Stimulated activated CD8-positive, alpha-beta memory T cell treated with anti-CD3 and anti-CD28 coated beads, Interleukin-4, amount 100 ng/mL, for 1 hour (primary cell): ENCODE measurements at places on chromosomes 4 and X.

- no peak for DNase-seq
Observed at GRCh38 chr4:8871417-8872401, at the start of gene HMX1. HMX1 (minus strand) TSS chr4:8871839; CDS start chr4:8871614, 225 bp downstream.

DNA sequence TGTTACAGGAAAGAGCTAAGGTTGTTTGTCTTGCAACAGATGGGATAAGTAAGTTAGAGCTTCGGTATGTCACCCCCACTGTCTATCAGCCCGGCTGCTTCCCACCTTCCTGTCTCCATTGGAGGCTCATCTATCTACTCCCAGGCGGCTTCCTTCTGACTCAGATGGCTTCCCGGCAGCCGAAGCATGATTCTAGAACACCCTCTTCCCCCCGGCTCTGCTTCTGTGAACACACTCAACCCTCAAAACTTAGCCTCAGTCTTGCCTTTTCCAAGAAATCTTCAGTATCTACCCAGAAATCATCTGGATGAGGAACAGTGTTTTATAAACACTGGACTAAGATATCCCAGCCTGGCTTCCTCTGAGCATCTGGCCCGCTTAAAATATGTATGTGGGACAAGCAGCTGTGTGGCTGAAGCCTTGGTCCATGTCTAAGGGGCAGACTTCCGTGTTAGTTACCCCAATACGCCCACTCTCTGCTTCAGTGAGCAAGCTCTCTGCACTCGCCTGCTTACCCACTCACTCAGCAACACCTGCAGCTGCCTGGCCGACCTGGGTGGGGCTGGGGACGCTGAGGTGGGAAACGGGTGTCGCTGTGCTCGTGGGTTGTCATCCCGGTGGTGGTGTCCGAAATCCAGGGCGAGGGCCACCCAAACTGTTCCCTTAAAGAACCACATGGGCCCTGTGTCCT, 12.0 kb upstream of the SLC2A9 start:
- DNase-seq: no peak

- DNase-seq: no peak
Observed at GRCh38 chr4:55725057-55725456, 89.0 kb upstream of the NMU start.

DNA sequence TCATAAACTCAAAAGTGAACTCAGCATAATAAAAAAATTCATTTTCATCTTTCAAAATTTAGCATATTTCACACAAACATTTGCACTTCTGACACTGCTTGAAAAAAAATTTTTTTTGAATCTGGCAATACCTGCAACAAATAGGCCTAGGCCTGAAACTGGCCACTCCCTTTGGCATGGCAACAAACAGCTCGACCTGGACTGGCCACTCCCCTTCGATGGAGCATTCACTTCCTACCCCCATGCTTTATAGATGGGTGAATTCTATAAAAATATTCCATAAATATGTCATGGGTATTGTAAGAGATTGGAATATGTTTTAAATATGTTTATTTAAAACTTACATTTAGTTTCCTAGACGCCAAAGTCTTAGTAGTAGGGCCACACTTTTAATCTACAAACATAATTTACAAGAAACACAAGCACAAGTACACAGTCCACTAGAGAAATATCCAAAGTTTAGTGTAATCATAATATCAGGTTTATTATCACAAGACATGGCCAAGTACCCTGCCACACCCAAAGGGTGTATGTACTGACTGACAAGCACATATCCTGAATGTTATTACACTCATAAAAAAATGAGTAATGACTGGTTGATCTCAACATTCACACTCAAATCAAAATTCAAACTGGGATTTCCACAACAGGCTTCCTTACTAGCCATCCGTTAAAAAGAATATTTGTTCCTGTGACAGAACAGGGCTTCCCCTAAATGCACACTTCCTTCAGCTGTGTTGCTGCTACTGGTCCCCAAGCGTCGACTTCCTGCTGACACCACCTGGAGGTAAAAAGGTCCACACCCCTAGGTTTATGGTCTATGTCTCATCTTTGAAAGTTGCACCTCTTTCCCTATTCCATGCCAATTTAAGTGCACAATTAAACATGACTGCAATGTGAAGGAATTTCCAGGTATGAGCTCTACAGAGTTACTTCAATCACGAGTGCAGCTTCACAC, 271.5 kb downstream of the NR3C2 start:
- no peak for DNase-seq

GRCh38 chr4:84985952-84986351, 19.5 kb upstream of the WDFY3 start:
- DNase-seq: no peak

DNA sequence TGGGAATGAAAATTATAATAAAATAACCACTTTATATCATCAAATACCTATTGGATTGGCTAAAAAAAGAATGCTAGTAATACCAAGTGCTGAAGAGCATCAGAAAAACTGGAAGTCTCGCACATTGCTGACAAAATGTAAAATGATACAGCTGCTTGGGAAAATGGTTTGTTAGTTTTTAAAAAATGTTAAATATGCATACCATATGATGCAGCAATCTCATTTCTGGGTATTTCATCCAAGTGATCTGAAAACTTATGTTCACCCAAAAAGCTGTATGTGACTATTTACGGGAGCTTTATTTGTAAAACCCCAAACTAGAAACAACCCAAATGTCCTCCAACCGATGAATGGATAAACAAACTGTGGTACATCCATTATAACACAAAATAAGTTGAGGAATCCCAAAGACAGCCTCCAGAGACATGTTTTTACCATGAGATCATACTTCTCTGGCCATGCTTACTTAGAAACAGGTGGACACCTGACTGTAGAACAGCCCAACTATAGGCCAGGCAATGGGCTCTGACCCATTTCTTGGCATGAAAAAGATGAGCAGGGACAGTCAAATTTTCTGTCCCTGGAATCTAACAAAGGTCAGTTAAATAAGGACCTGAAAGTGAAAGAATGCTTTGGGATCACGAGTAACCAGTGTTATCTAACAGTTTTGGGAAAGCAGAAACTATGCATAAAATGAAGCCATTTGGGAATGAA, 47.5 kb upstream of the FAM120C start:
- DNase-seq: no peak

DNA sequence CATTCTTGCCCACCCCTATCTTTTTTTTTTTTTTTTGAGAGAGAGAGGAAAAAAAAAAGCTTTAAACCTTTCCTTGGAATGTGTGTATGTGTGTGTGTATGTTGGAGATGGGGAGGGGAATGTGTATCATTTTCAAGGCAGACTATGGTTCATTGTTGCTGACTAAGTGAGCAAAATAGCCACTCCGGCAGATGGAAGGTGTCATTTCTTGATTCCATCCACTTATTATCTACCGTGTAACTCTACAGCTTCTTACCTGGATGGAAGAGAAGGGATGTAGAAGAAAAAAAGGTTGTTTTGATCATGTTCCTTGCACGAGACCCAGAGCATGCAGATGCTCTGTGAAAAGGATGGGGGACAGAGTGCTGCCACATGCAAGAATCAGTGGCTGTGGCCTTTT, 5.9 kb upstream of the GK2 start:
- no peak for DNase-seq

DNA sequence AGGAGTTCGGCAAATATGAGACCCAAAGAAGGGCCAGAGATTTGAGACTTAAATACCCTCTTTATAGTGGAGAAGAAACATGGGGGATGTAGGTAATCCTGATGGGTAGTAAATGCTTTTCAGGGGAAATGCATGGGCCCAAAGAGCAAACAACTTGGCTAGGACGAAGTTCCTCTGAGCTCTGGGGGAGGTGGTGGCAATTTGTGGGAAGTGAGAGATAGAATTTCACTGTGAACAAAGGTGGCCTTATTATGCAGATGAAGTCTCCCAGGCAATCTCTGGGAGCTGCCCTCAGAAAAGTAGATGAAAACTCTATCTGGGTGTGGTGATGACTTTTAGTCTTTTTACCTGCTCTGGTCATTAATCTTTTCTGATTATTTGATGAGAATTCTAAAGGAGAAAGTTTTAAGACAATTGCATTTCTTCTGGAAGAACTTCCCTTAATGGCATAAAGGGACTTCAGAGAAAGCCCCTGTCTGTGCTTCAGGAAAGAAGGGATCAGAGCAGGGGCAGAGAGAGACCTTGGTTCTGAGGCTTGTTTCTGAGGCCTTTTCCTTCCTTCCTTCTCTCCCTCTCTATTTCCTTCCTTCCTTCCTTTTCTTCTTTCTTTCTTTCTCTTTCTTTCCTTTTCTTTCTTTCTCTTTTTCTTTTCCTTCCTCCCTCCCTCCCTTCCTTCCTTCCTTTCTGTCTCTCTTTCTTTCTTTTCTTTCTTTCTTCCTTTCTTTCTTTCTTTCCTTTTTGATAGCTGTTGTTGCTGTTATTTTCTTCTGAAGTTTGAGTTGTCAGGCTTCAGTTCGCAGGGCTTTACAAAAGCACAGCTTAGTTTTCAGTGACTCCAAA, 37.5 kb upstream of the MAOA start:
- DNase-seq: no peak

GRCh38 chrX:18291006-18291545, 63.4 kb downstream of the SCML2 start:
- no peak for DNase-seq

- no peak for DNase-seq
Observed at GRCh38 chr4:6591781-6592180, 16.8 kb downstream of the MAN2B2 start.

DNA sequence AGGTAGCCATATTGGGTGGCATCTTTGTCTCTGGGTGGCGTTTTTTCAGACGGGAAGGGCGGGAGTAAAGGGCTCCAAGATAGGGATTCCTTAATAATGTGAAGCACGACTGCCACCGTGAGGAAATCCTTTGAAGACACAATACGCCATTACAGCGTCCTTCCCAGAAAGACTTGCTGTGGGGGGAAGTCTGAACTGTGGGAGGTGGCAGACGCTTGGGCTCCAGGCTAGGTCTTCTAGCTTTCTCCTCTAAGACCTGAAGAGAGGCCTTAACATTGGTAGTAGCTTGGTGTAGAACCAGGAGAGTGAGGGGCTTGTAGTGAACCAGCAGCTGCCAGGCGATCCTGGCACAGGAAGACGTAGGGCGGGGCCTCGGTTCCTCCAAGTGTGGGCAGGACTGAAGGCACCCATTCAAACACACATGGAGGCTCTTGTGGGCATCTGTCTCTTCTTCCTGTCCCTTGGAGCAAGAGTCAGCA, 197.3 kb downstream of the OR13H1 start:
- no peak for DNase-seq

DNA sequence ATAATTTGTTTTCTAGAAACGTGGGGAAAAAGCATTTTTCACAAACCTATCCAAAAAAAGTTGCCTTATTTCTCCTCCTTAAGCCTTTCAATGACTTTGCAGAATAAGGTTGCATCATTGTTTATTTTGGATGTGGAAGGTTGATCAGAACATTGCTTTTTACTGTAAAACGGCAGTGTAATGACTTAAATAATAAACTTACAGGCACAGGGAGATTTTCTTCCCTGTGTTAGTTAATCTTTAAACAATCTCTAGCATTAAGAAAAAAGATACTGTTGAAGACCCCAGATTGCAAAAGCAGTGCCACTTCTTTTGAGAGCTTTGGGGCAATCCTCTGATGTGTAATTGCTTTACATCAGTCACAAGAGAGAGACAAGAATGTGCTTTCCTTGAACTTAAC, 153.4 kb downstream of the ARX start:
- no peak for DNase-seq
